ENCODE measurements at places on chromosomes 5 and 9.

DNA sequence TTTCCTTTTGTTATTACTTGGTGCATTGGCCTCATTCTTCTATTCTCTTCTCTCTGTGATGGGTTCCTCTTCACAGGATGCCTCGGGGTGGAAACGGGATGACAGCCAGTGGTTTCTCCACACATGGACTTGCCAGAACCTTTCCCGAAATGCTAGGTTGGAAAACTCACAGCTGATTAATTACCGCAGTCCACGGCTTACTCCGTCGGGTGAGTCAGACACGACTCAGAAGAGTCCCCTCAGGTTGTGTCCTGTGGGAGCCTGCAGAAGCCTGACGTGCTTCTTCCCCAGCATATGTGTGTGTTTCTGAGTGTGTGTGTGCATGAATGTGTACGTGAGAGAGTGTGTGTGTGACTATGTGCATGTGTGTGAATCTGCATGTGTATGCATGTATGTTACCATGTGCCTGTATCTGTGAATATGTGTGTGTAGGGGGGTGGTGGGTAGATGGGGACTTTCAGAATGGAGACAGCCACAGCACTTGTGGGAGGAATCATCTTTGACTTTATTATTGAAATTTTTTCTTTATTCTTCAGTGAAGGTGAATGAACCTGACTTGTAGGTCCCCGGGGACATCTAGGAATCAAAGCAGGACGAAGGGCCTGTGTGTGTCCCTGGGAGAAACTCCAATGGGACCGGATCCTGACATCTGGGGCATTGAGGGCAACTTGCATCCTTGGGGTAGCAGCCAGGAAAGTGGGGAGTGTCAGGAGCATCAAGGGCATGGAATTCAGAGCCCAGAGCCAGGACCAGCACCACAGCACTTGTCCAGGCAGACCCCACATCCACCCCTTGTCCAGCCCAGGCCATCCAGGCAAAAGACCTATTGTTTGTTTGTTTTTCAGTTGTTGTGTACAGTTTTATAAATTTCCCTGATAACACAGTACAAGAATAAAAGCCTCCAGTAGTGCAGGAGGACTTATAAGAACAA lies 21.9 kb upstream of the MED10 start:
- no peak for DNase-seq

- DNase-seq: no peak
These were observed 60.9 kb upstream of the RPL26L1 start for GRCh38 chr5:172898218-172898842.

DNA sequence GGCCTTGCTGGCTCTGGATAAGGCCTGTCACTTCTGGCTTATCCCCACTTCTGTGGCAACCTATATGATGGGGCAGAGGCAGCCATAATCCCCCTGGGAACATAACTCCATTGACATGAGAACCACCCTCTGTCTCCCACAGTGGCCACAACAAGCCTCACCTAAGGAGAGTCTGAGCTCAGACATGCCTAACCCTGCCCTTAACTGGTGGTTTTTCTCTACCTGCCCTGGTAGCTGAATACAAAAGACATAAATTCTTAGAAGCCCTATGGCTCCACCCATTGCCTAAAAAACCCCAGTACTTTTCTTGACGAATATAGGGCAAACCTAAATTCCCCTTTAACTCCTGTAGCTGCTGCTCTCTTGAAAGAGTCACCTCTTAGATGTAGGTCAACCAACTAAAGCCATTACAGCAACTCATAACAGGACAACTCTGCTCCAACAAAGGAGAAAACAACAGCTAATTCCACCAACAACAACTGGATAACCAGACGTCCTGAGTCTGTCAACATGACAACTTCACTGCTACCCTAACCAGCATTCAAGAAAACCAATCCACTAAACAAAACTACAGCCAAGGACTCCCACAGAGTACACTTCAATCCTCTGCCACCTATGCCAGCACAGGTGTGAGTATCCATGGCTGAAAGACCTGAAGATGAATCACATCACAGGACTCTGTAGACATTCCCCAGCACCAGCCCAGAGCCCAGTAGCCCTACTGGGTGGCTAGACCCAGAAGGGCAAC lies 427.7 kb downstream of the PRELID2 start:
- no peak for DNase-seq

- no peak for DNase-seq
These were observed 1.3 kb downstream of the CCIN start for GRCh38 chr9:36170531-36170930.

DNA sequence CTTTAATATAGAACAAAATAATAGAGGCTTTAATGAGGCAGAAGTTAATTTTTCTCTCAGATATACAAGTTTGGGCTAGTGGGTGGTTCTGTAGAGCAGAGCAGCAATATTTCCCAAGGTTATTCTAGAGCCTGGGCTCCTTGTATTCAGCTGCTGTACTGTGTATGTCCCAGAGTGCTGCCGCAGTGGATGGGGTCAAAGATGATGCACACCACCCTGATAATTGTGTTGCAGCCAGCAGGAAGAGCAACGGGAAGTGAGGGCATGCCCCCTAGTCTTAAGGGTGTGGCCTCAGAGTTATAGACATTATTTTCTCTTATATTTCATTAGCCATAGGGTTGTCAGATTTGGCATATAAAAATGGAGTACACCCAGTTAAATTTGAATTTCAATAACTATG lies 23.9 kb upstream of the KIF4B start:
- DNase-seq: no peak

DNA sequence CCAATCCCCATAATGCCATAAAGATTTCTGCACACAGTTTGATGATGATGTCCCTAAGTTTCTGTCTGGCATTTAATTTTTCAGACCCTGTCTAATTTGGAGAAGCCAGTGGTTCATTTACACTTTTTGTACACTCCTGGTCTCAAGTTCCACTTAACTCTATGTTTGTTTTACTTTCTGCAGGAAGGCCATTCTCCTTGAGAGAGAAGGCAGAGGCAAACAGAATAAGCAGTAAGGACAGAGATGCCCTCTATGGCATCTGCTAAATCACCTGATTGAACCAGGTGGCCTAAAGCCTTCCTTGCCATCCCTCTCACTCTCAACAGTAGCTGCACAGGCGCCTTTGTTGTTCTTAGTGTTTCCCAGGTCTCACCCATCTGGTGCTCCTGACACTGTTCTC lies 86.1 kb upstream of the LRRTM2 start:
- no peak for DNase-seq

DNA sequence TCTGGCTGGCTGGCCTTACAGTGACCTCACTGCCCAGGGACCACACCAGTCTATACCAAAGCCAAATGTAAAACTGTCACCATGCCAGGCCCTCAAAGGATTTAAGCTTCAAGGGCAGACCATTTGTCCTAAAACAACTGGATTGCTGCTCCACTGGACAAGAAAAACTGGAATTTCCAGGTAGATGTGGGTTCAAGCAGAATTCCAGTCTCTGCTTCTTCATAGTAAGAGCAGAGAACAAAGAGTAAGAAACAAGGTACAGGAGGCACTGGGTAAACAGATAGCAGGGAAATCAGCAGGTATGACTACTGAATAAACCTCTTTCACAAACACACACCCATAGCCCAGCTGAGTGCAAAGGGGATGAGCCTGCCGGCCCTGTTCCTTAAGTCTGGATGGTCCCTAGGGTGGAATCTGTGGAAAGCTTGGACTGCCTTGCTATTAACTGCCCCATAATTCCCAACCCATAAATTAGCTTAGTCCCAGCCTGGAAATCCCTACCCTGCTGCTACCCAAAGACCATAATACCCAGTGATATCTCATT lies 5.5 kb downstream of the B4GALT1 start:
- DNase-seq: no peak

DNA sequence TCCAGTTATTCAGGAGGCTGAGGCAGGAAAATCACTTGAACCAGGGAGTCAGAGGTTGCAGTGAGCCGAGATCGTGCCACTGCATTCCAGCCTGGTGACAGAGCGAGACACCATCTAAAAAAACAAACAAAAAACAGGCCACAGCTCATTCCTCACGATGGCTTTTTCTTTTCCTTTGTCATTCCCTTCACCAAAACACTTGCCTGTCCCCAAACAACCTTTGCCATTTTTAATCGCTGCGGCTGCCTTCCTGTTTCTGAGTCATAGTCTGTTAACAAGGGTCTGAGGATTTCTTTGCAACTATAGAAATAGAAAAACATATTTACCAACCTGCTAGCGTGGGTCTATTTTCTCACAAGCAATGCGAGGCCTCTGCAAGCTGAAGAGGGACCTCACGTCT lies 123.0 kb upstream of the FSTL4 start:
- DNase-seq: no peak

DNA sequence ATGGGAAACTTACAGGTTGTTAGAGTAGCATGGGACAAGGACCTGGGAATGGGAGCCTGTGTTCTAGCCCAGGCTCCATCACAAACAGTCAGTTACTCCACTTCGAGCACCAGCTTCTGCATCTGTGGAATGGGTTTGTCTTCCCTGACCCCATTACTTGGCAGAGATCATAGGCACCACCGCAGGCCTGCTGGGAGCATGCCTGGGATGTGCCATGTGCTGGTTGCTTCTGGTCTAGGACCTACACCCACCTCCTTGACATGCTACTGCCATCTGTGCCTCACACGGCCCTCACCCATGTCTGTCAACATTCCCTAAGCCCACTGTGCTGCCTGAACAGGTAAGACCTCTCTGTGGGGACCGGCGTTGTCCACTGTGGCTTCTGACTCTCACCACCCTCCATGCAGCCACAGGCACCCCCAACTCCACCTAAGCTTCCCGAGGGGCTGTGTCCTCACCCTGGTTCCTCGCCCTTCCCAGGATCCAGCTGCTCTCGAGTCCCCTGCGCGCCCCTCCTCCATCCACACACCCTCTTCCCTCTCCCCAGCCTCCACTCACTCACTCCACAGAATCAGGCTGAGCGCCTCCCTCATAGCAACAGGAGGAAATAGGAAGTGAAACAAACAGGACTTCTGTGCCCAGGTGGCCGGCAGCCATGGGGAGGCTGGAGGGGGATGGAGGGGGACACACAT lies 85.9 kb upstream of the FAM120A start:
- no peak for DNase-seq

All from activated gamma-delta T cell treated with anti-CD3 and anti-CD28 coated beads, Interleukin-2, amount 50 U/mL, for 16 hours (primary cell).